Effector memory CD4-positive, alpha-beta T cell (primary cell): ENCODE measurements at places on chromosomes 1 and 21.

- peaks cover 67% of the 10 kb centered on the region for H3K36me3 ChIP-seq
- H3K4me3 ChIP-seq = no peak overlapping the region
- H3K27me3 ChIP-seq = no peaks in the 10 kb centered on the region
- peak; percentile 69 for DNase-seq
- H3K4me1 ChIP-seq = peaks cover 59% of the 10 kb centered on the region
Observed at GRCh38 chr1:9721606-9722377, 70.3 kb downstream of the PIK3CD start.

DNA sequence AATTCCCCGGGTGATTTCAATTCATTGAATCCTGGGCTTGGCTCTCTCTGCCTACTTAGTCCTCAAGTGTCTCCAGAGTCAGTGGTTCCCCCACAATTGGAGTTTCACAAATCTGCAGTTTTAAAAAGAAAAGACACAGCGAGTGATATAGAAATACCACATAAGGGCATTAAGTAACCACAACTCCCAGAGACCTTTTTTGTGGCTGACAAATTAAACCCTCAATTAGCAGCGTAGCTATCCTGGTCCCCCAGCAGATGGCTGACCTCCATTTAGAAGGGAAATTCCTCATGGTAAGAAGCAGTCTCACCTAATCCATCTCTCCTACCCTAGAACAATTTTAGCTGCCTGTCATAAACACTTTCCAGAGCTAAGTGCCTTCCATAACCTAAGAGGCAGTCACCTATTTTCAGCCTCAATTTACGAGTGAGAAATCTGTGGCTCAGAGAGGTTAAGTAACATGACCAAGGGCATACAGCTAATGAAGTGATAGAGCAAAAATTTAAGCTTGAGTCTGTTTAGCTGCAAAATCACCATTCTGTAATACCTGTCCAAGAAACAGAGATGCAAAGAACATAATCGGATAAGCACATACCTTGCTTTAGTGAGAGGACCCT, 56.0 kb upstream of the NBPF3 start:
- no peaks in the 10 kb centered on the region for H3K4me1 ChIP-seq
- H3K27me3 ChIP-seq = no peaks in the 10 kb centered on the region
- no peak overlapping the region for H3K4me3 ChIP-seq
- DNase-seq = no peak
- no peak overlapping the region for H3K27ac ChIP-seq

DNA sequence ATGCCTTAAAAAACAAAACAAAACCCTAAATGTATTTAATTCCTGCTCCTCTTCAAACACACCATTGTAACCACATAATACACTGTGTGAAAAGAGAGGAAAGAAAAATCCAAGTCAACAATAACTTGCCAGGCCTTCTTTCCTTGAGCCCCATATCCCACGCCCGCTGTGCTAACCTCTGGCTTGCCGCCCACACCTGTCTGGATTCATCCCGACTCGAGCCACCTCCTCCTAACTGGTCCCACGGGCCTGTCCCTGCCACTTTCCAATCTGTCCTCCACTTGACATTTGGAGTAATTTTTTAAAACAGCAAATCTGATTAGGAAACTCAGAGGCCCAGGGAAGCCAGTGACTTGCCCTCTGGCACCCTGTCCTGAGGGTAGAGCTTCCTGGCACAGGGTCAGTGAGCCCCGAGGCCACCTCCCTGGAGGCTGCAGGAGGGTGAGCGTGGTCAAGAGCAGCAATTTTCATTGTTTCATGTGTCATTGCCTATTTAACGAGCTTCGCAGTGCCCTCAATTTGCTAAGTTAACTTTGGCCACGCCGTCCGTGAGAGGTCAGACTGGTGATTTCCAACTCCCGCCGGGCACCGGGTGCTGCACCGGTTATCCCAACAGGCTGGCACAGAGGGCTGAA, 54.1 kb downstream of the B3GALT5 start:
- H3K4me1 ChIP-seq = no peaks in the 10 kb centered on the region
- H3K27ac ChIP-seq = no peak overlapping the region
- no peaks in the 10 kb centered on the region for H3K27me3 ChIP-seq
- no peak overlapping the region for H3K4me3 ChIP-seq
- no peak for DNase-seq

DNA sequence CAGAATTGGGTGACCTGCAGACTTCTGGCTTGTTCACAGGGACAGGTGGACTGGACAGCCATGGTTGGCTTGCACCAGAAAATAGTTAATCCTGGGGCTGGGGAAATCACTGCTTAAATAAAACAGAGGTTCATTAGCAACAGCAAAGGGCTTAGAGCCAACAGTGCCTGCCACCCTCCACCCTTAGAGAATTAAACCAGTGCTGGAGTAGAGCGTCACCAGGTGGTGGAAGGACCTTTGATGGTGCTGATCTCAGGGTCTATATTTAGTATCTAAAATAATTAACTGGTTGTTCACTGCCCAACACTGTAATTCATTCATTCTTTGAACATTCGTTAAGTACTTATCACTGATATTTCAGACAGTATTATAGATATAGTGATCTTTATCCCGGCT, 34.7 kb upstream of the PDE9A start:
- peaks cover 24% of the 10 kb centered on the region for H3K4me1 ChIP-seq
- H3K4me3 ChIP-seq = no peak overlapping the region
- no peaks in the 10 kb centered on the region for H3K36me3 ChIP-seq
- H3K27ac ChIP-seq = no peak overlapping the region

DNA sequence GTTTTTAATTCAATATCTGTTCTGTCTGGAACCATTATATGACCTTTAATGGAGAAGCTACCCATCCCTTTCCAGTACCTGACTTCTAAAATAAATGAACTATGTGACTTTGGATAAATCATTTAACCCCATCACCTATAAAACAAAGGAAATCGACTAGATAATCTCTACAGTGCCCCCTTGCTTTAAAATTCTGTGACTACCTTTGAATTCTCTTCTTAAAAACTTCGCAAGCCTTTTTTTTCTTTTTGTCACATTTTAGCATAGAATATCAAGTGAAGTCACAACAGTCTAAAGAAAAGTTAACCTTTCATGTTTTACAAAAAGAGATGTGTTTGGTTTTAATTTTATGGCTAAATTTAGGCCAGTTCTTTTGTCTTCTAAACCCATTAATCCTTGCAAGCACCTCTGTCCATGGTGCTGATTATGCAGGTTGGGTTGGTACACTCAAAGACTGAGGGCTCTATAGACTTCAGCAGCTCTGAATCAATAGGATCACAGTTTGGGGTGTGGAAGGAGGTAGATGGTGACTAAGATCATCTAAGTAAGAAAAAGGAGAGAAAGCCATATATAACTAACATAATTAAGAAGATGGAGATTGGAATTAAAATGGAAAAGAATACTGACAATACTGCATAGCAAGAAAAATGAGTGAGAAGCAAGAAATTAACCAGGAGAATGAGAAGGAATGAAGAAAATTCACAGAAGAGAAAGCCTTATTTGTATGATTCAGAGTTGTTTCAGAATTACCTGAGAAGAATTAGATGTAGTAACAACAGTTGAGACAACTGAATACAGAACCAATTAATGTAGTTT, 59.2 kb downstream of the TBX15 start:
- no peak for DNase-seq
- H3K36me3 ChIP-seq = no peaks in the 10 kb centered on the region
- H3K27ac ChIP-seq = no peak overlapping the region
- H3K4me1 ChIP-seq = no peaks in the 10 kb centered on the region

- peaks cover 5% of the 10 kb centered on the region for H3K27me3 ChIP-seq
- DNase-seq = no peak
- H3K4me3 ChIP-seq = no peak overlapping the region
Observed at GRCh38 chr1:236396665-236397043, 2.6 kb downstream of the EDARADD start.

DNA sequence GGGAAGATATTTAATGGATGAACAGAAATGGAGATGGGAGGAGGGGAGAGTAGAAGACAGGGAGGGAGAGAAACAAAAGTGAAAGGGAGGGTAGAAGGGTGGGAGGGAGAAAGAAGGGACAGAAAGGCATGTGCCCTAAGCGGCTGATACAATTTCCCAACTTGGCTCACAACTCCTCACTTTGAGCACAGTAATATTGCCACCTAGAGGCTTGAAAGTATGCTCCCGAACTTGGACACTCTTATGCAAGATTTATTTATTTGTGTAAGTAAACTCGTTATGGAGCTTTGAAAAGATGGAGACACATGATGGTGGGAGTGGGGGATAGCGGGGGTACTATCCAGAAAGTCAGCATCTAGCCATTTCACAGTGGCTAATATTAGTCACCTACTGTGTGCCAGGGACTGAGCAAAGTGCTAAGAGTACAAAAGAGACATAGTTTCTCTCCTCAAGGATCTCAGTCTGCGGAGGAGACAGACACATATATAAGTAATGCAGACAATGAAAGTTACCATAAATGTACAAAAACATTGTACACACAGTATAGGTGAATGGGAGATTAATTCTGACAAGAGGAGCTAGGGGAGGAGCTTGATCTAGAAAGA, 189.7 kb downstream of the SEC16B start:
- no peak for DNase-seq
- no peak overlapping the region for H3K4me3 ChIP-seq
- H3K27me3 ChIP-seq = no peaks in the 10 kb centered on the region
- H3K4me1 ChIP-seq = no peaks in the 10 kb centered on the region

DNA sequence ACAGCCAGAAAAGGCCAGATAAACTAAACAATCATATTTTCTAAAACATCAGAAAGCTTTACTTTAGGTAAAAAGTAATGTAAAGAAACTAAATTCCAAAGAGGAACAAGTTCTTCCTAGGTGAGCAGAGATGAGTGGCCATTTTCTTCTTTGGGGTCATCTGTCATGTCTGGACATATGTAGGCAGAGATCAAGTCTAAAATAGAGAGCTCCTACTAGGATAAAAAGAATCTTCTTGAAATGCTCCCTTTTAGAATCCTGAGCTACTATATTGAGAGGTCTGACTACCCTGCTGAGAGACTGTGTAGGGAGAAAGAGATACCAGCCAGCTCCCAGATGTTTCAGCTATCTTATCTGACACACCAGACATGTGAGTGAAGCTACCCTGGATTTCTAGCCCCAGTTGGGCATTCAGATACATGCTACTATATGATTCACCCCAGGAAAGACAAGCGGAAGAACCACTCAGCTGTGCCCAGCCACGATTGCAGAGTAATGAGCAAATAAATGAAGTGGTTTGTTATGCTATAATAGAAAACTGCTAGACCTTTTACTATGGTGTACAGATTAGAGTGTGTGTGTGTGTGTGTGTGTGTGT, 80.1 kb downstream of the TTLL7 start:
- no peak for DNase-seq
- no peaks in the 10 kb centered on the region for H3K4me1 ChIP-seq
- no peak overlapping the region for H3K27ac ChIP-seq

DNA sequence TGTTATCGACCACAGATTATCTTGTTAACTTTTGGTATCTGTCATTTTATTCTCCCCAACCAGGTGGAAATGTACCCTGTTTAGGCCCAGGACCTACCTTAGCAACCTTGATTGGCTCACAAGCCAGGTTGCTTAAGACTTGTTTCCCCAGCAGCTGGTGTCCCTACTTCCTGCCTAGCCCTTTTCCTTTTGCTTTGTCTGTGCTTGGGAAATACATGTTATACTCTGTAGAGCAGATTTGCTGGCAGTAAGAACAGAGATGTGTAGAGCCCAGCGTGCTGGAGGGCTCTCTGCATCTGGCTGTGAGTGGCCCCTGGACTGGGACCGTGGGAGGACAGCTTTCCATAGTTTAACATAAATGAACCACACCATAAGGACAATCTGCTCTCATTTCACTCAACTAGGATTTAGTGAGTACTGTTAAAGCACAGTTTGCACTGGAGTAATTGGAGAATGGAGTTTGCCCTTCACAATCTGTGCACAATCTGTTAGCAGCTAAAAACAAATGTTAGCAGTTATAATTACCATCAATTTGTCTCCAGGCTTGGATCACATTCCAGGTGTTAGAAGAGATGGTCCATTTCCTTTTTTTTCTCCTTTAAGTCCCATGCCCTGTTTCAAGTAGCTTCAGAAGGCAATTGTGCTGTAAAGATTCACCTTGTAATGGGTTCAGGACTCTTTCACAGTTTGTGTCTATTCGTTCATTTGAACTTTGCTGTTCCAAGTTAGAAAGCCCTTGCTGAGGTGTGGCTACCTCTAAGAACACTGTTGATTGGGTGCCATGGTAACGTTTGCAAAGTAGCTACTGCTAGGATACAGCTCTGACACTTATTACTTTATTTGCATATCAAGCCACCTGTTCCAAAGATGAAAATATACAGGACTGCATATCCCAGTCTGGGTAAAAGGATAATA, at the start of gene APOBEC4:
APOBEC4 (minus strand) TSS at position 770 of the 915 bp plus-strand sequence. CDS start 4,535 bp downstream, outside the sequence.
- H3K27ac ChIP-seq = peak within 1 kb of the TSS; percentile 45
- no peak within 1 kb of the TSS for H3K4me3 ChIP-seq
- peaks cover 7% of the 10 kb centered on the region for H3K4me1 ChIP-seq
- no peak for DNase-seq
- H3K27me3 ChIP-seq = no peaks in the 10 kb centered on the region

GRCh38 chr1:118945489-118945888, 42.7 kb downstream of the TBX15 start:
- no peak overlapping the region for H3K27ac ChIP-seq
- no peaks in the 10 kb centered on the region for H3K27me3 ChIP-seq
- H3K36me3 ChIP-seq = no peaks in the 10 kb centered on the region
- H3K4me3 ChIP-seq = no peak overlapping the region
- H3K4me1 ChIP-seq = no peaks in the 10 kb centered on the region

DNA sequence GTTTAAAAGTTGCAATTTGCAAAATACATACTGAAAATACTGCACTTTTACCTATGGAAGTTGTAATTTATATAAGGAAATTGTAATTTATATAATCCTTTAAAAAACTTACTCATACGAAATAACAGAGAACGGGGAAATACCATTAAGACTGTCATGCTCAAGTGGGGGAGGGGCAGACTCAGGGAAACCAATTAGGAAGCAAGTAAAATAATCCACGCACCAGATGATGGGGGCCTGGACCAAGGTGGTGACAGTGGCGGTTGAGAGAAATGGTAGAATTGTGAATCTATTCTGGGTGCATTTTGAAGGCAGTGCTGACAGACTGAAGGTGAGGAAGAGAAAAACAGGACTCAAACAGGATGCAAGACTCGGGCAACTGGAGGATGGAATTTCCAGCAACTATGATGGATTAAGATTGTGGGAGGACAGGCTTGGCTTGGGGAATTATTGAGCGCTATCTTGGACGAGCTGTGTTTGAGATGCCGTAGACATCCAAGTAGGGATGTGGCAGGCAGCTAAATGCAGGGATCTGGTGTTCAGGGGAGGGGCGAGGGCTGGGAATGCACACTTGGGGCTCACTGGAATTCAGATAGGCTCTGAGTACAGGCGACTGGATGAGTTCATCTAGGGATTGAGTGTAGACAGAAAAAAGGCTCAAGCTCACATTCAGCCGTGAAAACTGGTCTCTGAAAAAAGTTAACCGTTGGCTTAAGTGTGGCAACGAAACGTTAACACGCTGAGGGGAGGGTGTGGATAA, 977 bp downstream of the LCA5L start:
- no peaks in the 10 kb centered on the region for H3K27me3 ChIP-seq
- no peaks in the 10 kb centered on the region for H3K36me3 ChIP-seq
- no peaks in the 10 kb centered on the region for H3K4me1 ChIP-seq
- H3K4me3 ChIP-seq = peak overlapping the region; percentile 89

GRCh38 chr21:43975469-43976098, 36.5 kb upstream of the TRAPPC10 start:
- no peak overlapping the region for H3K4me3 ChIP-seq
- no peaks in the 10 kb centered on the region for H3K27me3 ChIP-seq
- no peak overlapping the region for H3K27ac ChIP-seq
- no peaks in the 10 kb centered on the region for H3K4me1 ChIP-seq
- peaks cover 29% of the 10 kb centered on the region for H3K36me3 ChIP-seq
- DNase-seq = peak; percentile 52

- H3K27me3 ChIP-seq = no peaks in the 10 kb centered on the region
- H3K4me3 ChIP-seq = peak within 1 kb of the TSS; percentile 73
- peaks cover 14% of the 10 kb centered on the region for H3K4me1 ChIP-seq
- H3K27ac ChIP-seq = no peak within 1 kb of the TSS
Observed at GRCh38 chr1:26959722-26960624, at the start of gene KDF1. Gene KDF1, minus strand, starts transcription at chr1:26960468. Its CDS starts 8,088 bp downstream, at chr1:26952380.

- H3K27me3 ChIP-seq = no peaks in the 10 kb centered on the region
- H3K4me1 ChIP-seq = peaks cover 11% of the 10 kb centered on the region
- peaks cover 11% of the 10 kb centered on the region for H3K36me3 ChIP-seq
- peak overlapping the region; percentile 100 for H3K4me3 ChIP-seq
- peak overlapping the region; percentile 72 for H3K27ac ChIP-seq
Observed at GRCh38 chr1:26110731-26111529, 694 bp upstream of the PDIK1L start.
